Stimulated activated naive B cell treated with anti-CD40 and anti-IgM and Interleukin-4, amounts not matched to agents 10 μg/mL and 1 μg/mL and 100 μg/mL, for 72 hours (primary cell): ENCODE measurements at places on chromosomes 5 and 9.

DNA sequence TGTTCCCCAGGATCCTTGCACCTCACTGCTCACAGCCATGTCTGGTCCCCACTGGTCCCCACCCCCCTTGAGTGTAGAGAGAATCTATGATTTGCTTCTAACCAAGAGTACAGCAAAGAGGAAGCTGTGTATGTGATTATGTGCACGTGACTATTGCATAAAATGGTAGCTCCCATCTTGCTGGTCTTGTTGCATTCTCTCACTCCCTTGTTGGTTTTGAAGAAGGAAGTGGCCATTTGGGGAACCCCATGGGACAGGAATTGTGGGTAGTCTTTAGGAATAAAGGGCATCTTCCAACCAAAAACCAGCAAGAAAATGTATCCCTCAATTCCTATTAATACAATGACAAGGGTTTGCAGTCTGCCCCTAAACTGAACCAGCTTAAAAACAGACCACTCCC, 5.2 kb upstream of the FCN2 start:
- H3K4me1 ChIP-seq, result peaks cover 16% of the 10 kb centered on the region
- no peak overlapping the region for H3K27ac ChIP-seq
- no peak for DNase-seq
- no peak overlapping the region for H3K4me3 ChIP-seq
- peaks cover 20% of the 10 kb centered on the region for H3K27me3 ChIP-seq

- no peaks in the 10 kb centered on the region for H3K4me1 ChIP-seq
- no peaks in the 10 kb centered on the region for H3K36me3 ChIP-seq
- no peak overlapping the region for H3K4me3 ChIP-seq
- H3K27ac ChIP-seq, result no peak overlapping the region
Measured at GRCh38 chr9:87642330-87643106, 83.4 kb upstream of the CTSL start.

DNA sequence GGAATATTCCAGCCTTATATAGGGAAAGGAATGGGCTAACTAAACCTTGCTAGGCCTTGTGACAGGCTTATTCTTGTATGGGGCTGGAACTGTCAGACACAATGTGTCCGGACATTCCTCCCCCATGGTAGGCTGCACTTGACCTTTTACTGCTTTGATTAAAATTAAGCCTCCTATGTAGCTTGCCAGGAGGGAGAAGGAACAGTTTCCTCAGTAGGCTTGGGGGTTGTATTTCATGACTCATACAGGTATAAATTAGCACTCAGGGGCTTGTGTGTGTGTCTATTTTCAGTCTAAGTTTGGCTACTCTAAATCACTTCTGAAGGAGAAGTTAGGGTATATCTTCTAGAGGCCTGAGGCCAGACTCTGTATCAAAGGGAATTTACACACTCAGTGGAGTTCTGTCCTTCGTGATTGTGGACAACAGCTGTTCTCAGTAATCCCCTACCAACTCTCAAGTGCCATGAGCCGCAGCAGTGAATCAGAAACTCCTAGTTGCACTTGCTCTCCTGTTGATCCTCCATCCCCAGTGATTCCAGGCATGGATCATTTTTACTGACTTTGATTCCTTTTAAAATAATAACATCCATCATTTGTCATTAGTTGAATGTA, 16.4 kb downstream of the ADAMTS16 start:
- no peak for DNase-seq
- H3K36me3 ChIP-seq, result no peaks in the 10 kb centered on the region
- no peaks in the 10 kb centered on the region for H3K27me3 ChIP-seq
- no peak overlapping the region for H3K4me3 ChIP-seq
- H3K27ac ChIP-seq, result no peak overlapping the region

DNA sequence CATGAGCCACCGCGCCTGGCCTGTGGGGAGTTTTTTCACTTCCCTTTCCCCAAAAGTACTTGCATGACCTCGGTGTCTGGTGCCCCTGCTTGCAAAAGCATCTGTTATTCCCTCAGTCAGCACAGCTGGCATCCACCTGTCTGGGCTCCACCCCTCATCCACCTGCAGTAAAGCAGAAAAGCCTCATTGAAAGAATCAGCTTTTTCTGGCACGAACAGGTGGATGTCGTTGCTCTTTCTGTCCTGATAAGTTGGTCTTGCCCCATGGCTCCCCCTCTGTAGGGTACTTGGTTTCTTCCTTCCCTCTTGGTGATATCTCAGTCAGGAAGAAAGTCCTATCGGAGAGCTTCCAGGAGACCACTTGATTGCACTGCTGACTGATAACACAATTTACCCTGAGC, 37.4 kb downstream of the WWC1 start:
- peaks cover 22% of the 10 kb centered on the region for H3K27me3 ChIP-seq
- no peak overlapping the region for H3K4me3 ChIP-seq
- no peaks in the 10 kb centered on the region for H3K36me3 ChIP-seq
- no peaks in the 10 kb centered on the region for H3K4me1 ChIP-seq
- no peak overlapping the region for H3K27ac ChIP-seq
- DNase-seq, result no peak

DNA sequence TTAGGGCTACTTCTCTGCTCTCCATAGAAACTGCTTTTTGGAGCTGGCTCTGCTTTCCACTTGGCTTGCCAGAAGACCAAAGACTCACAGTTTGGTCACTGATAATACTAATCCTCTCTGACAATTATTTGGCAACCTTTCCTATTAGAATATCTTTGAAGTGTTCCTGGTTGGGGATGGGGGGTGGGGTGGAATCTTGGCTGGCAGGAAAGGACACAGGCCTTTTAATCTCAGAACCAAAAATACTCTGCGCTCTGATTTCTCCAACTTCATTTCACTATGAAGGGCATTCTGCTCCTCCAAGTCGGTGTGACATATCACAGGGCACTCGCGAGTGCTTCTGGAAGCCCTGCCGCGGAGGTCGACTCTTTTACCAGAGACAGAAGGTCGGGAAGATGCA, 1329.0 kb upstream of the WWC1 start:
- no peak overlapping the region for H3K4me3 ChIP-seq
- no peak for DNase-seq
- H3K27ac ChIP-seq, result no peak overlapping the region
- H3K27me3 ChIP-seq, result no peaks in the 10 kb centered on the region
- no peaks in the 10 kb centered on the region for H3K4me1 ChIP-seq

DNA sequence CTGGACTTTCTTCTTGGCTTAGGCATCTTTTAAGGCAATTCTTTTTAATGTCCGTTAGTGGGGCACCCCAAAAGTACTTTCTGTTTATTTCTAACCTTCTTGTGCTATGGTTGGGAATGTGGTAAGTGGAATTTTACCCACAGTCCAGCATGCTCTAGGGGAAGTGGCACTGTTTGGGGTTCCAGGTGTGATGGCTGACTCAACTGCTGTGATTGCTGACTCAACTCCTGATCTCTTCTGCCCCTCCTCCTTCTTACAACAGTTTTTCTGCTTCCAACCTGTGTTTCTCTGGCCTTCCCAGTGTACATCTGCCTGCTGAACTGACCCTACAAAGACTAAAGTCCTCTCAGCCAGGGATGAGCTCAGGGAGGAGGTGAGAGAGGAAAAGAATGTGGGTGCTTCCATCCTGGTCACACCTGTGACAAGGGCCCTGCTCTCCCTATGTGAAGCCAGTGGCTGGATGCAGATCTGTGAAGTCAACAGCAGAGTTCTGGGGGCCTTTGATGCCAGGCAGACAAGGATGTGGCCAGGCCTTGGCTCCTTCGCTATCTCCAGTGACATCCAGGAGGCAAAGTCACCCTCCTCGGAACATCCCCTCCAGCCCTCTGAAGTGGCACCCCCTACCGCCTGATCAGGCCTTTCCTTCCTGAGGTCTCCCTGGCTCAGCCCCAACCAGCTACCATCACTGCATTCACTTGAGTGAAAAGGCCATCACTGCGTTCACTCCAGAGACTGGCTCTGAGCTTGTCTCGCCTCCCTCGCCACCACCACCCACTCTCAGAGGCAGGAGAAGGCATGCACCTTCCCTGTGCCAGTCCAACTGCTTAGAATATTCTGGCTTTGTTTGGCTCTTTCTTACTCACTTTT, 72.2 kb downstream of the C5orf15 start:
- peak overlapping the region; percentile 34 for H3K27ac ChIP-seq
- no peaks in the 10 kb centered on the region for H3K27me3 ChIP-seq
- DNase-seq, result no peak
- H3K4me3 ChIP-seq, result no peak overlapping the region
- peaks cover 35% of the 10 kb centered on the region for H3K4me1 ChIP-seq

- no peaks in the 10 kb centered on the region for H3K27me3 ChIP-seq
- H3K36me3 ChIP-seq, result peaks cover 15% of the 10 kb centered on the region
- DNase-seq, result no peak
- peaks cover 17% of the 10 kb centered on the region for H3K4me1 ChIP-seq
- no peak overlapping the region for H3K27ac ChIP-seq
Measured at GRCh38 chr5:68046445-68046844, 169.1 kb upstream of the PIK3R1 start.

- H3K4me1 ChIP-seq, result no peaks in the 10 kb centered on the region
- H3K27ac ChIP-seq, result no peak overlapping the region
- H3K36me3 ChIP-seq, result no peaks in the 10 kb centered on the region
Measured at GRCh38 chr5:20522905-20523482, 535.0 kb upstream of the CDH18 start.

GRCh38 chr5:555058-555623, 30.9 kb upstream of the SLC9A3 start:
- H3K27me3 ChIP-seq, result peaks cover 68% of the 10 kb centered on the region
- H3K4me1 ChIP-seq, result peaks cover 25% of the 10 kb centered on the region
- no peak for DNase-seq

GRCh38 chr9:109269081-109269480, 51.8 kb downstream of the EPB41L4B start:
- H3K4me3 ChIP-seq, result no peak overlapping the region
- H3K27ac ChIP-seq, result no peak overlapping the region
- peaks cover 7% of the 10 kb centered on the region for H3K27me3 ChIP-seq
- no peaks in the 10 kb centered on the region for H3K4me1 ChIP-seq
- no peak for DNase-seq
- H3K36me3 ChIP-seq, result no peaks in the 10 kb centered on the region

DNA sequence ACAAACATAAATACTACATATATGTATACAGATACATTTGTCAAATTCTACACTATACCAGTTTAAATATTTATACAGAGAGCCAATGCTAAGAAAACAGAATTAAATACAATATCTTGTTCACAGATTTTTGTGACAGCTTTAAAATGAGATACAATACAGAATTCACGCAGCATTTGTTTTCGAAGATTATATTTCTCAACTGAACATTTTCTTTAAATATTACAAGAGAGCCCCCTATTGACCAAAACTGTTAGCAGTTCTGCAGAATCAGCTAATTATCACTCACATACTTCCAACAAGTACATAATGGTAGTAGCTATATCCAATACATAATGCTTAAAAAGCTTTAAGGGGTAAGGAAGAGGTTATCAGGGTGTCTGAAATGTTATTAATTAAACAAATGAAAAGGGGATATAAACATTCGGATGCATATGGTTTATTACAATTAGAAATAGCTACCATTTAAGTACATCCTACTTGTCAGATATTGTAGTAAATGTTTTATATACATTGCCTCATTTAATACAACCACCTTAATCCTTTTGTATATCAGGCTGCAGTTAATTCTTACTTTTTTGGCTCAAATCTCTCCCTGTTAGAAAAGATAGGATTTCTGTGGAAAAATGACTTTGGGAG, 31.7 kb downstream of the ZDHHC21 start:
- H3K36me3 ChIP-seq, result peaks cover 26% of the 10 kb centered on the region
- no peak for DNase-seq
- no peaks in the 10 kb centered on the region for H3K4me1 ChIP-seq
- H3K27me3 ChIP-seq, result no peaks in the 10 kb centered on the region
- no peak overlapping the region for H3K4me3 ChIP-seq

DNA sequence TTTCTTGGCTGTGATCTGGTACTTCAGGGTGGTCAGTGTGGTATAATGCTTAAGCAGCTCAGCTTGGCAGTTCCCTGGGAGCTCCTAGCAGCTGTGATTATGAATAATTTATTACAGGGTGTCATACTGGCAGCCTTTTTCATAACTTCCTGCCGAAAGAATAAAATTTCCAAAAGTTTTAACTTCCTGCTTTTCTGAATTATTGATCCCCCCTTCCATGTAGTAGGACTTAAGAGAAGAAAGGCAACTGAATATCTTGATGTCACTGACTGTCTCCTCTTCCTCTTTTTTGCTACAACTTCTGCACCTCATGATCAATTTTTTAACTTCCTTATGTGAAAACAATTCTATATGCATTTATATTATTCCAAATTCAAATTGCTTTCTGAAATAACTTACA, 74.3 kb upstream of the SPEF2 start:
- no peaks in the 10 kb centered on the region for H3K4me1 ChIP-seq
- no peaks in the 10 kb centered on the region for H3K36me3 ChIP-seq
- H3K4me3 ChIP-seq, result no peak overlapping the region

- peaks cover 30% of the 10 kb centered on the region for H3K36me3 ChIP-seq
- H3K4me1 ChIP-seq, result no peaks in the 10 kb centered on the region
- no peak overlapping the region for H3K4me3 ChIP-seq
- no peaks in the 10 kb centered on the region for H3K27me3 ChIP-seq
- DNase-seq, result no peak
Measured at GRCh38 chr5:177264178-177264577, 39.3 kb downstream of the RAB24 start.

DNA sequence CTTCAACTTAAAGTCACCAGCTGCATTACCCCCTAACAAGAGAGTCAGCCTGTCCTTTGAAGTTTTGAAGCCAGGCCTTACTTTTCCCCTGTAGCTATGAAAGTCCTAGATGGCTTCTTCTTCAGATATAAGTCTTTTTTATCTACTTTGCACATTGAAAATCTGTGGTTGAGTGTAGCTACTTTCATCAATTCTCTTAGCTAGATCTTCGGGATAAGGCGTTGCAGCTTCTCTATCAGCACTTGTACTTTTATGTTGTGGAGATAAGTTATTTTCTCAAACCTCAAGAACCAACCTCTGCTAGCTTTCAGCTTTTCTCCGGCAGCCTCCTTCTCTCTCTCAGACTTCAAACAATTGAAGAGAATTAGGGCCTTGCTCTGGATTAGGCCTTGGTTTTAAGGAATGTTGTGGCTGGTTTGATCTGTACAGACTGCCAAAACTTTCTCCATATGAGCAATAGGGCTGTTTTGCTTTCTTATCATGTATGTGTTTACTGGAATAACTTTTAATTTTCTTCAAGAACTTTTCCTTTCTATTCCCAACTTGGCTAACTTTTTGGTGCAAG, 21.6 kb downstream of the CATSPER3 start:
- no peaks in the 10 kb centered on the region for H3K36me3 ChIP-seq
- H3K4me1 ChIP-seq, result peaks cover 3% of the 10 kb centered on the region
- H3K27me3 ChIP-seq, result peaks cover under 1% of the 10 kb centered on the region
- no peak for DNase-seq

DNA sequence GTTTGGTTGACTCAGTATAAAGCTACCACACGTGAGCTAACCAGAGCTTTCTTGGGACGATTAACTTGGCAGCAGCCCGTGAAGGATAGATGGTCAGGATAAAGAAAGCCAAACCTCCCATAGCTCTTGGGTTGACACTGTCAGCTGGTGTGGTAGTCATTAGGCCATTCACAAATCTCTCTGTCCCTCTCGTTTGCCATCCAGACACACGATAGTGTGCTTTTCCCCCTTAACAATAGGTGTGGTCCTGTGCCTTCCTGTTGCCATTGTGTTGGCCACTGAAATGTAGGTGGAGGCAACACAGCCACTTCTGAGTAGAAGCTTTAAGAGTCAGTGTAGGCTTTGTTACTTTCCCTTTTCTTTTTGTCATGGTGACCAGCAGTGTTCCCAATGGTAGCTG, 11.7 kb downstream of the OR13J1 start:
- H3K36me3 ChIP-seq, result no peaks in the 10 kb centered on the region
- H3K27ac ChIP-seq, result no peak overlapping the region
- no peak for DNase-seq
- H3K27me3 ChIP-seq, result peaks cover 22% of the 10 kb centered on the region
- H3K4me1 ChIP-seq, result no peaks in the 10 kb centered on the region

GRCh38 chr9:120891245-120891883, 14.4 kb upstream of the PHF19 start:
- H3K4me3 ChIP-seq, result peak overlapping the region; percentile 68
- H3K27ac ChIP-seq, result peak overlapping the region; percentile 99
- peaks cover 83% of the 10 kb centered on the region for H3K4me1 ChIP-seq
- no peaks in the 10 kb centered on the region for H3K27me3 ChIP-seq
